PC-9 (cell line): ENCODE measurements at places on chromosomes 3 and 15. TPM values are rescaled to one million over a fixed set of nuclear protein-coding genes. Genes with fewer than 3 reads are reported as not detected.

DNA sequence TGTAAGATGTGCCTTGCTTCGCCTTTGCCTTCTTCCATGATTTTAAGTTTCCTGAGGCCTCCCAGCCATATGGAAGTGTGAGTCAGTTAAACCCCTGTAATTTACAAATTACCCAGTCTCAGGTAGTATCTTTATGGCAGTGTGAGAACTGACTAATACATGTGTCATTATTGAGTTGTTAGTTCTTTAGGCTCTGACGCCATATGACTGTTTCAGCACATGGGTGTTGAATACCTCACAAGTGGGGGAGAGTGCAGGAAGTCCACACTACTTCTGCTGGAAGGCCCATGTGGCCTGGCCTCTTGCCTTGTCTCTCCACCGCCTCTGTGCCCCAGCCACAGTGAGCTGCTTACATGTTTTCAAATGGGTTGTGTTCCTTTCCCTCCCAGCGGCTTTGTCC, 28.5 kb downstream of the MFSD1 start:
- no peak overlapping the region for H3K27ac ChIP-seq
- peaks cover 15% of the 10 kb centered on the region; the same call in 1 of the 2 replicates for H3K36me3 ChIP-seq
- no peaks in the 10 kb centered on the region for H3K4me1 ChIP-seq
- no peak overlapping the region for H3K4me3 ChIP-seq
- DNase-seq: no peak
- no peaks in the 10 kb centered on the region for H3K27me3 ChIP-seq

DNA sequence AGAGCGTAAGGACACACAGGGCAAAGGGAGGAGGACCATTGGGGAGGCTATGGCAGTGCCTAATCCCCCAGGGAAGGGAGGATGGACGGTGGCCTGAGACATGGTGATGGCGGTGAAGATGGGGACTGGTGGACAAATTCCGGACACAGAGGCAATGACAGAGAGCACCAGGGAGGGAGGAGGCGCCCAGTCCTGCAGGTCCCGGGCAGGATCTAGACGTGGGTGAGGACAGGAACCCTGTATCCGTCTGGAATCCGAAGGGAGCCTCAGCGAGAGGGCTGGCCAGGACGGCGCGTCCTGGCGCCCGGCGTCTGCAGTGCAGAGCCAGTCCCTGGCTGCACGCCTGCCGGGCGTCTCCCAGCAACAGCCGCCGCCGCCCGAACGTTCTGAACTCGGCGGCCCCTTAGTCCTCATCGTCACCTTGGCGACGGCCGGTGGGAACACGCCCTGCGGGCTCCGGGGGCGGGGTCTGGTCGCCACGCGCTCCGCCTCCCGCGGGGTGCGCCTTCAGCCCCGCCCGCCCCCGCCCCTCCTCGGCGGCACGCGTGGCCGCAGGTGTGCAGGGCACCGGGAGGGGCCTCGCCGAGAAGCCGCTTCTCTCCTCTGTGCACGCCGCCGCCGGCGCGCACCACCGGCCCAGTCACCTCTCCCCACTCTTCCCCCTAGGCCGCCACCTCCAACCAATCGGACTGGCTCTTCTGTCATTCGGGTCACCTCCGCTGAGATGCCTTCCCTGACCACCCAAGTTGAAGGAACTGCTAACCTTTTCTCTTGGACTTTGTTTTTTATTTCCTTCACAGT, 11.6 kb downstream of the XIRP1 start:
- no peaks in the 10 kb centered on the region for H3K27me3 ChIP-seq
- no peaks in the 10 kb centered on the region for H3K36me3 ChIP-seq
- H3K4me3 ChIP-seq: peak overlapping the region; percentile 57
- no peak overlapping the region for H3K27ac ChIP-seq
- peak; percentile 95 for DNase-seq
- peaks cover 37% of the 10 kb centered on the region for H3K4me1 ChIP-seq

- H3K4me1 ChIP-seq: peaks cover 15% of the 10 kb centered on the region
- no peak overlapping the region for H3K4me3 ChIP-seq
- peak; percentile 55 for DNase-seq
- no peaks in the 10 kb centered on the region for H3K36me3 ChIP-seq
- H3K27me3 ChIP-seq: no peaks in the 10 kb centered on the region
Measured at GRCh38 chr15:32706704-32707103, 11.1 kb upstream of the GREM1 start.

The DLL4 gene
- 0.48 and 0.55 TPM in 2 replicates for total RNA-seq

DNA sequence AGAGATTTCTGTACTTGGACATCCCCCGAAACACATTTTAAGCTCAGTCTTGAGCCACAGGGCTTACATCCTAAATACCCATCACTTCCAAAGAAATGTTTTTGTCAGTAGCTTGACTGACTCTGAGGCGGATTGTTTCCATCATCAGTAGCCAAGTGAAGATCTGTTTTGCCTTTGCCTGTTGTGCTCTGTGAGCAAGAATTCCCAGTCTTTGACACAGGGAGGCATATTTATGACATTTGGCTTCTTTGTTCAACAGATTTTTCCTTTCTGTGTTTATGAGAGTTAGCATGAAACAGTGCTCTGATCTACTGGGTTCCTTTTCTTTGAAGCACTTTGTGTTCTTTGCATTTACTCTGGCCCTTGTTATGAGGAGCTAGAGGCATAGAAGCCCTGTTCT, 132.1 kb upstream of the CDIN1 start:
- no peaks in the 10 kb centered on the region for H3K36me3 ChIP-seq
- no peaks in the 10 kb centered on the region for H3K4me1 ChIP-seq
- no peak for DNase-seq

GRCh38 chr15:65028921-65029735, at the start of gene MTFMT:
TSS of gene MTFMT (minus strand) at chr15:65029639. CDS start at chr15:65029613, 26 bp downstream.
- H3K4me3 ChIP-seq: peak within 1 kb of the TSS; percentile 88
- peaks cover 10% of the 10 kb centered on the region; the same call in 1 of the 2 replicates for H3K4me1 ChIP-seq

The TUSC7 gene
- not detected in 2 replicates for total RNA-seq

The EXOG gene
- total RNA-seq: 7.5 and 9.3 TPM in 2 replicates

GRCh38 chr3:46675843-46676567, 17.5 kb downstream of the ALS2CL start:
- no peaks in the 10 kb centered on the region for H3K36me3 ChIP-seq
- no peaks in the 10 kb centered on the region for H3K4me1 ChIP-seq

DNA sequence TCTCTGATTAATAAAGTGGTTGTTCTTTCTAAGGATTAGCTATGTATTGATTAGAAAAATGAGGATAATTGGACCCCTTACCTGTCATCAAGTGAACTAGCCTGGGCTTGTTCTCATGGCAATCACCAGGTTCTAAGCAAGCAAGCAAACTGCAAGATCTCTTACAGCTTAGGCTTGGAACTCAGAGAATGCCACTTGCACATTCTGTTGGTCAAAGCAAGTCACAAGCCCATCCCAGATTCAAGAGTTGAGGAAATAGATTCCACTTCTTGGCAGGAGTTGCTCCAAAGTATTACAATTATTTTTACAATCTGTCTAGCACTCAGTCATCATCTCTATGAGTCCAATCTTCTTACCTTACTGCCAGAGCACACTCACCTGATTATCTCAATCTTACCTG, 180.3 kb downstream of the SYNPR start:
- no peak overlapping the region for H3K27ac ChIP-seq
- no peaks in the 10 kb centered on the region for H3K4me1 ChIP-seq
- no peak for DNase-seq
- H3K4me3 ChIP-seq: no peak overlapping the region

The GOLGA6L4 gene
- 1.8 and 2.3 TPM in 2 replicates for total RNA-seq

GRCh38 chr15:78739996-78740903, 71.0 kb downstream of the ADAMTS7 start:
- no peaks in the 10 kb centered on the region for H3K4me1 ChIP-seq
- no peaks in the 10 kb centered on the region for H3K36me3 ChIP-seq
- H3K27me3 ChIP-seq: peaks cover 4% of the 10 kb centered on the region; the same call in 1 of the 2 replicates
- H3K4me3 ChIP-seq: no peak overlapping the region

GRCh38 chr15:81905889-81906288, 139.9 kb downstream of the MEX3B start:
- no peak overlapping the region for H3K27ac ChIP-seq
- H3K36me3 ChIP-seq: no peaks in the 10 kb centered on the region
- H3K4me3 ChIP-seq: no peak overlapping the region
- no peaks in the 10 kb centered on the region for H3K4me1 ChIP-seq
- H3K27me3 ChIP-seq: 0 out of 2 replicates have a peak, but pooled peaks cover 3% of the 10 kb centered on the region
- DNase-seq: no peak

GRCh38 chr3:142095841-142096240, 53.5 kb downstream of the TFDP2 start:
- no peaks in the 10 kb centered on the region for H3K36me3 ChIP-seq
- no peak overlapping the region for H3K27ac ChIP-seq
- no peak for DNase-seq
- no peaks in the 10 kb centered on the region for H3K27me3 ChIP-seq

The GRK7 gene
- total RNA-seq: not detected in 2 replicates

DNA sequence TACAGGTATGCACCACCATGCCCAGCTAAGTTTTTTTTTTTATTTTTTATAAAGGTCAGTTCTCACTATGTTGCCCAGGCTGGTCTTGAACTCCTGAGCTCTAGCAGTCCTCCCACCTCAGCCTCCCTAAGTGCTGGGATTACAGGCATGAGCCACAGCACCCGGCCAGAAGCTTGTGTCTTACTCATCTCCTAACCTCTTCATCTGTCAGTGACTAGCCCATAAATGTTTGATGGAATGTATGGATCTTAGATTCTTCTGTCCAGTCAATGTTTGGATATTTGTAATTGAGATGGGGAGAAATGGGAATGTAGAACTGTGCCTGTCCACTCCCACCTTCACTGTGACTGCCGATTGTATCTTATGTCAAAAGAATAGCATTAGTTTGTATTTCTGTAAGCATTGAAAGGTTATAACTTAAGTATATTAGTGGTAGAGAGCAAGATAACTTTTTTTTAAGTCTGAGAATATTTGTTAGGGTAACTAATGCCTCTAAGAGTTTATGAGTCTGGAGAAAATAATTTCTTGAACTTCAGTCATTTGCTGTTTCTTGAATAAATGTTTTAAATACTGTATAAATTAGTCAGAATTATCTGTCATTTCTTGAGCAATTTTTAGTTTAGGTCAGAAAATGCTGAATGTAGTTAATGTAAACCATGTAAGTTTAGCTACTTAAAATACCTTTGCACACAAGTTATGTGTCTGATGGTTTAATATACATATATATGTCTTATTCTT, 215.3 kb upstream of the CGNL1 start:
- DNase-seq: no peak
- H3K27me3 ChIP-seq: no peaks in the 10 kb centered on the region
- H3K27ac ChIP-seq: no peak overlapping the region
- no peaks in the 10 kb centered on the region for H3K36me3 ChIP-seq

The NRROS gene
- 2.2 and 3.1 TPM in 2 replicates for total RNA-seq

DNA sequence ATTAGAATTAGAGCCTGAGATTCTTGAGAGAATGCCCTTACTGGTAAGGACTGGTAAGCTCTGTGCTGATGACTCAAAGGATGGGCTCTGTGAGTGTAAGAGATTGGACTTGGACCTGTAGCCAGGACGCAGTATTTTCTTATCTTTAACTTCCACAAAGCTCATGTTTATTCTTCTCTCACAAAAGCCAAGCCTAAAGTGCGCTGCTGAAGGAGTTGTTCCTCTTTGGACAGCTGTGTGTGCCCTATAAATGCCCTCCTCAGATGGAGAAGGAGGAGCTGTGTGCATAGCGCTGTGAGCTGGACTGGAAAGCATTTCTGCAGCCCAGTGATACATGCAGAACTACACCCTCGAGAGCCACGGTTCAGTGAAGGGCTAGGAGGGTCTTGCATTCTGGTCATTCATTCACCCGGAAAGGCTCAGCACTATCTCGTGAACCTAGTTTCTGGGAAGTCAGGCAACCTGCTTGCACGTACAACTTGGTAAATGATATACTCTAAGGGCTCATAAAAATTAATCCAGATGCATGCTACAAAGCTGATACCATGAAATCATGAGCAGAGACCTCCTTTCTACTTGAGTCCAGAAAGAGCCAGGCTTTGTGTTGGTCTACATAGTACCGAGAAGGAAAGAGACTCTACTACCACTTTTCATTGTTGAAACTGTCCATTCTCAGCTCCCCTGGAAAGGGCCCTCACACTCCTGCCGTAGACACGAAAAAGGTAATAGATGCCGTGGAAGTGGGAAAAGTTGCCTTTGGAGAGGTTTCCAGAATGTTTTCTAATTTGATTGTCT, 103.0 kb upstream of the TBL1XR1 start:
- no peaks in the 10 kb centered on the region for H3K36me3 ChIP-seq
- no peaks in the 10 kb centered on the region for H3K27me3 ChIP-seq
- DNase-seq: no peak

The LCTL gene
- not detected in 2 replicates for total RNA-seq

GRCh38 chr3:53318522-53318921, 28.8 kb downstream of the DCP1A start:
- H3K4me3 ChIP-seq: no peak overlapping the region
- H3K27me3 ChIP-seq: no peaks in the 10 kb centered on the region
- H3K4me1 ChIP-seq: no peaks in the 10 kb centered on the region
- H3K36me3 ChIP-seq: peaks cover 10% of the 10 kb centered on the region

- H3K27ac ChIP-seq: no peak overlapping the region
- H3K4me3 ChIP-seq: no peak overlapping the region
- H3K36me3 ChIP-seq: 0 out of 2 replicates have a peak, but pooled peaks cover 3% of the 10 kb centered on the region
- no peaks in the 10 kb centered on the region for H3K4me1 ChIP-seq
Measured at GRCh38 chr3:159865041-159865579, 123.5 kb upstream of the IL12A start.

DNA sequence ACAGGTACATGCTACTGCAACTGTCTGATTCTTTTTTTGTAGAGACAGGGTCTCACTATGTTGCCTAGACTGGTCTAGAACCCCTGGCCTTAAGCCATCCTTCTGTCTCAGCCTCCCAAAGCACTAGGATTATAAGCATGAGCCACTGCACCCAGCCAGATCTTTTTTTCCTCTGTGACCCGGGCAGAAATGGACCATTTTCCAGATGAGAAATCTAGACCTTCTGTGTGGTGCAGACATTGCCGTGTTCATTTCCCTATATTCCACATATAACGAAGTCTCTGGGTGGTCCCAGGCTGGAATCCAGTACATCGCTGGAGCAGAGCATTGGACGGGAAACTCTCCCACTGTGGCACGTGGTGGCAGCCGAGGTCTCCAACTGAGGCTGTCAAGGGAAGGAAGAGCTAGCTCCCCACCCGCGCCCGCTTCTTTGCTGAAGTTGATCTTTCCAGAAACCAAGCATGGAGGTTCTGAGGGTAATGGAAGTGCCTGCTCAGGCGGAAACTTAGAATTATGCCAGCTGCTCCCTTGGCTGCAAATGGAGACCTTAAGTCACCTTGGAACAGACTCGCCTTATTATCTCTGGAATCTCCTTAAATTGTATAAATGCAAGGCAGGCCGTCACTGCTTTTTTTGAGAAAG, 23.1 kb upstream of the TXNRD3 start:
- no peaks in the 10 kb centered on the region for H3K4me1 ChIP-seq
- peaks cover 24% of the 10 kb centered on the region for H3K27me3 ChIP-seq
- H3K4me3 ChIP-seq: no peak overlapping the region
- H3K27ac ChIP-seq: no peak overlapping the region
- H3K36me3 ChIP-seq: no peaks in the 10 kb centered on the region

GRCh38 chr15:77966540-77967234, 110.8 kb downstream of the TBC1D2B start:
- DNase-seq: peak; percentile 38
- H3K27ac ChIP-seq: no peak overlapping the region
- H3K36me3 ChIP-seq: no peaks in the 10 kb centered on the region

- H3K4me1 ChIP-seq: peaks cover 24% of the 10 kb centered on the region
- no peaks in the 10 kb centered on the region for H3K27me3 ChIP-seq
- H3K36me3 ChIP-seq: no peaks in the 10 kb centered on the region
- DNase-seq: peak; percentile 28
Measured at GRCh38 chr3:177777699-177778098, 580.4 kb upstream of the TBL1XR1 start.

- H3K36me3 ChIP-seq: 0 out of 2 replicates have a peak, but pooled peaks cover 5% of the 10 kb centered on the region
- H3K27ac ChIP-seq: no peak overlapping the region
- no peaks in the 10 kb centered on the region for H3K4me1 ChIP-seq
- H3K4me3 ChIP-seq: no peak overlapping the region
Measured at GRCh38 chr15:59060348-59060747, 44.6 kb upstream of the CCNB2 start.

- DNase-seq: no peak
- H3K4me1 ChIP-seq: no peaks in the 10 kb centered on the region
- no peaks in the 10 kb centered on the region for H3K27me3 ChIP-seq
- no peak overlapping the region for H3K27ac ChIP-seq
- H3K4me3 ChIP-seq: no peak overlapping the region
Measured at GRCh38 chr15:67010898-67011616, 54.3 kb upstream of the SMAD3 start.
